ENCODE measurements at places on chromosomes 11 and 22. TPM values are rescaled to one million over a fixed set of nuclear protein-coding genes. Genes with fewer than 3 reads are reported as not detected.
A peak's percentile ranks its signal among the peaks of the same experiment; 100 is the strongest.

PACSIN3 gene
- 17.5 TPM for total RNA-seq

ACRV1 gene
- total RNA-seq: not detected

- H3K27me3 ChIP-seq: no peaks in the 10 kb centered on the region
Measured at GRCh38 chr22:37318364-37319109, 36.2 kb downstream of the CYTH4 start.

DNA sequence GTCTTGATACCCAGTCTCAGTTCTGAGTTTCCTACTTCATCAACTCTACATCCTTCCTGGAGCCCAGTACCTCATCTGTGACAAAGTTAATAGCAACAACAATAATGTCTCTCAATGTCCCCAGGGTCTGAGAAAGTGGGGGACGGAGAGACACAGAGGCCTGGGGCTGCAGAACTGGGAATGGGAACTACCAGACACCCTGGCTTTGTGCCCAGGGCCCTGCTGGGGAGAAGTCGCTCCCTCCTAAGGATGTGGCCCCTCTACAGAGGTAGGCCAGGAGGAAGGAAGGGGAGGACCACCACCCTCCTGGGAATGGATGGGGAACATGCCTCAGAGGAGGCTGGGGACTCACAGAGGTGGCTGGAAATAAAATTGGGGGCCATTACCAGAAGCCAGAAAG, 5.5 kb downstream of the PRG3 start:
- no peaks in the 10 kb centered on the region for H3K36me3 ChIP-seq
- no peak for DNase-seq
- H3K4me3 ChIP-seq: no peak overlapping the region
- no peaks in the 10 kb centered on the region for H3K27me3 ChIP-seq
- no peaks in the 10 kb centered on the region for H3K4me1 ChIP-seq

DNA sequence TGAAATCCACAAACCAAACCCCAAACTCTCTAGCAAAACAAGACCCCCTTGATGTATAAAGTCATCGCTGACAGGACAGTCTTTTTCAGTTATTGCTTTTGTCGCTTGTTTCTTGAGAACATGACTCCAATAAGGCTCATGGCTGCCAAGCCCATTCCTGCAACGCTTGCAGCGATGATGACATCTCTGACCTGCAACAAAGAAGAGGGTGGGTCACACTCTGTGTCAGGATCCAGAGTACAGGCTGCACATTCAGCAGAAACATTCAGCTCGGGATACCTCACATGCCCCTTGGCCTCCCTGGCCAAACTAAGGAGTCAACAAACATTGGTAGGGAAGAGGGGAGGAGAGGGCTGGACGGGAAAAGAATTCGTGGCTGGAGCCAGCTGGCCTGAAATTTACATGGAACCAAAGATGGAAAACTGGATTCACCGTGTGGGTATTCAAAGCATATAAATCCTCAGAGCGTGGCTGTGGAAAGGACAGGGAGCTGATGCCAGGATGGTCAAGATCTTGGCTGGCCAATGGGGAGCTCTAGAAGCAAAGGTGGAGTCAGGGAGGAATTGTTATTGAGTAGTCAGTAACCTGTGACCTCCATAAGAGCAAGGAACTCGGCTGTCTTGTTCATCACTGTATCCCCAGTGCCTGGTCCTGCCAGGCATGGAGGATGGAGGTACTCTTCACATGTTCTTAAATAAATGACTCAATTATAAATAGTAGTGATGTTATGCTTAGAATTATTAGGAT, 11.8 kb upstream of the PLAAT2 start:
- H3K27ac ChIP-seq: peak overlapping the region; percentile 30
- DNase-seq: peak; percentile 65
- H3K36me3 ChIP-seq: no peaks in the 10 kb centered on the region
- no peaks in the 10 kb centered on the region for H3K27me3 ChIP-seq
- peak overlapping the region; percentile 68 for H3K4me3 ChIP-seq

DNA sequence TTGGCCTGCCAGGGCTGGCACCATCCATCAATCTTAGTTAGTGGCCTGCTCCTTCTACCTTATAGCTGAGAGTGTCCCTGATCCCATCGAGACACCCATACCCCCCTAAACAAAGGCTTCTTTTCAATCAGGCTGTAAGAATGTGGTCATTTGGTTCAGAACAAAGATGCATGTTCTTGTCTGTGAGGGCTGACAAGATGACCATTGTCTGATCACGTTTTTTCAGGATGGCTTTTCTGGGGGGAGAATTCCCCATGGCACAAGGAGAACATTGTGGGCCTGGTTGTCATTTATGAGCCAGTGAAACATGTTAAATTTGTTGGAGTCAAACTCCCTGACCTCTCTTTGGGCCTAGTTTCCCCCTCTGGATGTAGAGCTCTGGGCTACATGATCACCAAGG, 160.4 kb downstream of the INSC start:
- DNase-seq: no peak
- no peak overlapping the region for H3K4me3 ChIP-seq
- H3K4me1 ChIP-seq: peaks cover 4% of the 10 kb centered on the region
- H3K27me3 ChIP-seq: peaks cover 14% of the 10 kb centered on the region
- H3K36me3 ChIP-seq: no peaks in the 10 kb centered on the region

DNA sequence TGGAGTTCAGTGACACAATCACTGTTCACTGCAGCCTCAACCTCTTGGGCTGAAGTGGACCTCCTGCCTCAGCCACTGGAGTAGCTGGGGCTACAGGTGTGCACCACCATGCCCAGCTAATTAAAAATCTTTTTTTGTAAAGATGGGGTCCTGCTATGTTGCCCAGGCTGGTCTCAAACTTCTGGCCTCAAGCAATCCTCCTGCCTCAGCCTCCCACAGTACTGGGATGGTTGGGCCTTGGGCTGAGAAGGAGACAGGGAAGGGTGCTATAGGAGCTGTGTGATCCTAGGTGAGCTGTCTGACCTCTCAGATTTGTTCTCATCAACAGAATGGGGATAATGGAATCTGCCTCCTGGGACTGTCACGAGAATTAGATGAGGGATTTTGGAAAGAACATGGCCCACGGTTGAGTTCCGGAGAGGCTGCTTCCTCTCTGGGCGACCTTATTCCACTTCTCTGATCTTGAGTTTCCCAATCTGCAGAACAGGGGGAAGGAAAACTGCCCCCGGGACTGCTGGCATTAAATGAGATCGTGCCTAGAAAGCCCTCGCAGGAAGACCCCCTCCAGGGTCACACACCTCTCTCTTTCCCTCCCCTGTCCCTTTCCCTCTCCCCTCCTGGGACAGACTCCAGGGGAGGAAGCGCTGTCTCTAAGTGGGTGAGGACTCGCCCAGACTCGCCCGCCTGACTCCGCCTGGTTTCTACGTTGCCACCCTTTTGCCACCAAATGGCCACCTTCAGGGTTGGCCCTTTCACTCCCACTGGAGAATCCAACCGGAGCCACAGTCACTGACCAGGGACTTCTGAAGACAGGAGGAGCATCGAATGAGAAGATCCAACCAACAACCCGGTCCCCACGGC, 50.1 kb downstream of the MCM5 start:
- H3K4me3 ChIP-seq: no peak overlapping the region
- no peak for DNase-seq
- H3K27me3 ChIP-seq: no peaks in the 10 kb centered on the region
- H3K36me3 ChIP-seq: no peaks in the 10 kb centered on the region
- peaks cover 11% of the 10 kb centered on the region for H3K4me1 ChIP-seq

DNA sequence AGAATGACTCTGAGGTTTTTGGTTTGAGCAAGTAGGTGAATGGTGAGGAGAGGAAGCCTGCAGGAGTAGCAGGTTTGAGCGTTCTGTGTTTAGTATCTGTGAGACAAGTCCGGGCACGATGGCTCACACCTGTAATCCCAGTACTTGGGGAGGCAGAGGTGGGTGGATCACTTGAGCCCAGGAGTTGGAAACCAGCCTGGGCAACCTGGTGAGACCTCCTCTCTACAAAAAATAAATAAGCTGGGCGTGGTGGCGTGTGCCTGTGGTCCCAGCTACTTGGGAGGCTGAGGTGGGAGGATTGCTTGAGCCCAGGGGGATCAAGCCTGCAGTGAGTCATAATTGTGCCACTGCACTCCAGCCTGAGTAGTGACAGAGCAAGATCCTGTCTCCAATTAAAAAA, 9.7 kb upstream of the CENATAC start:
- H3K27ac ChIP-seq: no peak overlapping the region
- no peaks in the 10 kb centered on the region for H3K36me3 ChIP-seq
- DNase-seq: no peak

- no peak overlapping the region for H3K4me3 ChIP-seq
- no peak for DNase-seq
- H3K4me1 ChIP-seq: peaks cover 60% of the 10 kb centered on the region
- H3K27ac ChIP-seq: peak overlapping the region; percentile 94
- no peaks in the 10 kb centered on the region for H3K27me3 ChIP-seq
Measured at GRCh38 chr11:33706966-33707365, 6.3 kb upstream of the C11orf91 start.

DNA sequence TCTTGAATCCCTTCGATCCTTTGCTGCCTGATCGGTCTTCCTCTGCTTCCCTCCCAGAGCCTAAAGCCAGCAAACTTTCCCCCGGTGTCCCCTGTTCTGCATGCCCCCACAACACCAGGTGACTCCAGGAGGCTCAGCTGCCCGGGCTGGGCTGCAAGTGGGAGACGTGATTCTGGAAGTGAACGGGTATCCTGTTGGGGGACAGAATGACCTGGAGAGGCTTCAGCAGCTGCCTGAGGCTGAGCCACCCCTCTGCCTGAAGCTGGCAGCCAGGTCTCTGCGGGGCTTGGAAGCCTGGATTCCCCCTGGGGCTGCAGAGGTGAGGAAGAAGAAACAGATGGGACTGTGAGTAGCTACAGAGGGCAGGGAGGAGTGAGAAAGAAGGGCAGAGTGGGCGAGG, 3.6 kb downstream of the NHERF4 start:
- DNase-seq: no peak
- 0 out of 2 replicates have a peak, but pooled peaks cover 6% of the 10 kb centered on the region for H3K27me3 ChIP-seq
- H3K27ac ChIP-seq: no peak overlapping the region
- H3K4me1 ChIP-seq: no peaks in the 10 kb centered on the region
- H3K36me3 ChIP-seq: no peaks in the 10 kb centered on the region
- H3K4me3 ChIP-seq: no peak overlapping the region

DNA sequence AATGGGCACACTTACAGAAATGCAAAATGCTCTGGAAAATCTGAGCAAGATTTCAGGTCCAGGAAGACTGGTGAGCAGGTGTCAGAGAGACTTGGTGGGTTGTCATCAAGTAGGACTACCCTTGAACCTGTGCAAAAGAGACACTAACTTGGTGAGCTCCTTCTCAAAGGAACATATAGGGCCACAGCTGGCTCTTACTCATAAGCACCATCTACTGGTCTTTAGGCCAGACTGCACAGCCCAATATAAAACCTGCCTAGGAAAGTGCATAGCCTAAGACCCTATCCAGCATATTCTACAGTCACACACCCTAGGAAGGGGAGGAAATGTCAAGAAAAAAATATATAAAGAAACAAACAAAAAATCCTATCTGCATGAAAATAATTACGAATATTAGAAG, 18.2 kb upstream of the OR10W1 start:
- H3K27ac ChIP-seq: no peak overlapping the region
- no peaks in the 10 kb centered on the region for H3K36me3 ChIP-seq
- DNase-seq: peak; percentile 77

Measured in GM23248 (cell line).